ENCODE measurements at places on chromosomes 11 and 22. TPM values are rescaled to one million over a fixed set of nuclear protein-coding genes. Genes with fewer than 3 reads are reported as not detected.

Gene OR52A1
- total RNA-seq: not detected

Gene MCHR1
- not detected for total RNA-seq

Gene TMEM9B
- 36.5 TPM for total RNA-seq

Gene GGT5
- total RNA-seq: 4.0 TPM

Gene HORMAD2
- total RNA-seq: not detected

Gene SLC22A6
- not detected for total RNA-seq

Gene GNAZ
- total RNA-seq: 2.8 TPM

Gene OR4A16
- total RNA-seq: not detected

Gene MYRF
- total RNA-seq: 15.3 TPM

Gene C22orf31
- not detected for total RNA-seq

Gene UBQLN3
- not detected for total RNA-seq

Gene OR8G1
- total RNA-seq: not detected

Gene TBX1
- total RNA-seq: 4.2 TPM

Gene VPREB1
- total RNA-seq: not detected

Gene SERPIND1
- not detected for total RNA-seq

Gene TEF
- 1.1 TPM for total RNA-seq

Gene MMP1
- 0.74 TPM for total RNA-seq

Gene MIAT
- total RNA-seq: 0.25 TPM

Gene MS4A4A
- not detected for total RNA-seq

Gene PATE4
- not detected for total RNA-seq

Gene ZBED4
- total RNA-seq: 11.2 TPM

Gene STK33
- 3.0 TPM for total RNA-seq

Gene MN1
- 2.7 TPM for total RNA-seq

Gene EMID1
- 0.61 TPM for total RNA-seq

Gene CPT1B
- total RNA-seq: 10.8 TPM

Gene CFAP300
- 6.4 TPM for total RNA-seq

Gene CD3G
- not detected for total RNA-seq

Gene LRRC74B
- not detected for total RNA-seq

All from A549 treated with Hydrocortisone at 1 μM for 4 hours (cell line).